HFF-Myc (cell line): ENCODE measurements at places on chromosomes 1 and 21.

DNA sequence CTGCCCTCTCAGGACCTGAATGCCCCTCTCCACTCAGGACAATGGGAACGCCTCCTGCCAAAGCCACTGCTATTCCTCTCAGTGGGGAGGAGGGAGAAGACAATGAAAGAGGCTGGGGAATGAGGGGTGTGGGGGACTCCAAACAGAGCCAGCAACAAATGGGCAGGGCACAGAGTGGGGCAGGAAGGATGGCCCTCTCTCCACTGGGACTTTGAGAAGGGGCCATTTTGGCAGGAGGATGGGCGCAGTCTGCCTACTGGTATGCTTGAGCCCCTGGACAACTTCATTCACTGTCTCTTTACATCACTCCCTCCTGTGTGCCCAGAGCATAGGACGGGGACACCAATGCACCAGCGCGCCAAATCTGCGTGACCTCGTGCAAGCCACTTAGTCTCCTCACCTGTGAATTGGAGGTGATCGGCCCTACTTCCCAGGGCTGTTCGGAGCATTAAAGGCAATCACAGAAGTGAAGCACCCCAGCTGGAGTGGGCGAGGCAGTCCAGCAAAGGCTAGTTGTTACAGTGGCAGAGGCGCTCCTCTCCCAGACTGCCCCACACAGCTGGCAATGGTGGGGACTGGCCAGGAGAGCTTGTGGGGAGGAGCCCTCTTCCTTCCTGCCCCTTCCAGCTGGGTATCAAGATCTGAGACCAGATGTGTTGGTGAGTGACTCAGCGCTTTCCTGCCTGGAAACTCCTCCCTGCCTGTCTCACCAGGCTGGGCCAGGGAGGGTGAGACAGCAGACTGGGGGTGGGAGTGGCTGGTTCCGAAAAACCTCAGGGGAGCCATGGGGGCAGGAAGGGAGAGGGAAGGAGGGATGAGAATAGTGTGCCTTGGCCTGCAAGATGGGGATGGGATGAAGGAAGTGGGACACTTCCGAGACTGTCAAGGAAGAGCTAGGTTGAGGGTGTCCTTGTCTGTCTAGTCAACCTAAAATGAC is 22.4 kb upstream of the SYNC start:
- peak; percentile 92 for DNase-seq

- DNase-seq = no peak
Measured at GRCh38 chr1:9842781-9843575, 19.2 kb upstream of the CLSTN1 start.

DNA sequence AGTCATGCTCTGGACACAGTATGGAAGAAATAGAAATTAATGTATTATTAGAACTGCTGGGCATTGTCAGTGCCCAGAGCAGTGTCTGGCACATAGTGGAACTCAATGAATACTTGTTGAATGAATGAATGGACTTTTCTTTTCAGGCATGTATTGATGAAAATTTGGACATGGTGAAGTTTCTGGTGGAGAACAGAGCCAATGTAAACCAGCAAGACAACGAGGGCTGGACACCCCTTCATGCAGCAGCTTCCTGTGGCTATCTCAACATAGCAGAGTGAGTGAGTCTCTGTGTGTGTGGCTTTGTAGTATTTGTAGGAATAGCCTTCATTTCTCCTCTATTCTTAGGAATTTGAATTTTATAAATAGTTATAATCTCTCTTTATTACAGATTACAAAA is 68.1 kb downstream of the PPP1R12B start:
- no peak for DNase-seq

- no peak for DNase-seq
Measured at GRCh38 chr21:23811805-23812204, 1795.5 kb downstream of the MRPL39 start.

DNA sequence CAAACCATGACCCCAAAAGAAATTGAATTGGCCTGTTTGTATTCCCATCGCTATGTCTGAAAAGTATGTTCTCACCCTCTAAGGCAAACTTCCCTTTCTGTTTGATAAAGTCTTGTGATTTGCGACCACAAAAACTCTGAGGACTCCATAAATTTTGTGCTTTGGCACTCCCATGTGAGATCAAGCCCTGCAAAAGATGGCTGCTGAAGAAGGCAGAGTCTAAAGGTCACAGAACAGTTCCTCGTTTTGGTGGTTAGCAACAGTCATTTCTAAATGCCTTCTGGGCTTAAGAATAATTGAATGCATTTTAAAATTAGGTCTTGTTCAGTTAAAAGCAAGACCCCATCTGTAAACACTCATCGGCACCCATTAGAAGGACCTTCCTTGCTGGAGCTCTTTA is 441.6 kb downstream of the OMA1 start:
- DNase-seq = no peak
